ENCODE measurements at places on chromosomes 5 and 9. TPM values are rescaled to one million over a fixed set of nuclear protein-coding genes. Genes with fewer than 3 reads are reported as not detected.
A peak's percentile ranks its signal among the peaks of the same experiment; 100 is the strongest.

DNA sequence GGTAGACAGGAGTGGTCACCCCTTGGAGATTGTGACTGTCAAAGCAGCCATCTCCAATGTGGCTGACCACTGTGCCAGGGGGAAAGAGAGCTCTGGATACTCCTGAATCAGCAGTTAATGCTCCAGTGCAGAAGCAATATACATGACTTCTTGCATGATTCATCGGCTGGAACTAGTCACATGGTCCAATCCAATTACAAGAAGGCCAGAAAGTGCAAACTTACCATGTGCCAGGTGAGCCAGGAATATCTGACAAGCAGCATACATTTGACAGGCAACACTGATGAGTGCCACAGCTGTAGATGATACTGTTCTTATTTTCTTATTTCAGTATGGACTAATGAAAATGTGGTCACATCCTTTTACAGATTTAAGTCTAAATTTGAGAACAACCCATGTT is 440.0 kb upstream of the MPDZ start:
- peak; percentile 37 for DNase-seq

FGD3 gene
- total RNA-seq = 0.41 TPM

DUSP1 gene
- total RNA-seq = 286 TPM

ORM1 gene
- not detected for total RNA-seq

DNA sequence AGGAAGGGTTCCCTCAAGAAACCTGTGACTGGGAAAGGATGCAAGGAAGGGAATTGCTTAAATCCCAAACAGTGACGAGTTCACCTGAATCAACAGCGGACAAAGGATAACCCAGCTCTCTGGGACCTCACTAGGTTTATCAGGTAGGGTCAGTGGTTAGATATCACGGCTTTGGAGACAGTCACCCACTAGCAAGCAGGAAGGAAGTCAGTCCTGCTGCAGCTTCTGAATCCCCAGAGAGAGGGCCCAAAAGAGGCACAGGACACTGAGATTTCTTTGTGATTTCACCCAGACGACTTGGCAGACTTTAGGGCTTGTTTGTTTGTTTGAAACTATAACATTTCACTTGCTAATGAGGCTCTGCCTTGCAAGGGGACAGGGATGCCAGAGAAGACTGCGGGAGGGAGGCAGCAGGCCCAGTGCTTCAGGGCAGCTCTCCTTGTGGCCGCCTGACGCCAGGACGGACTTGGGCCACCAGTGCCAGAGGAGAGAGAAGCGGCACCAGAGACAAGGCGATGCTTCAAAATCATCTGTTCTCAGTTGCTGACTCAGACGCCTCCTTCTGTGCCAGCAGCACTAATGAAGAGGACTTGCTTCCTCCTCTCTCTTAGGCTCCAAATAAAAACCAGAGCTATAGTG is 275.6 kb upstream of the SLC30A5 start:
- DNase-seq = no peak

DNA sequence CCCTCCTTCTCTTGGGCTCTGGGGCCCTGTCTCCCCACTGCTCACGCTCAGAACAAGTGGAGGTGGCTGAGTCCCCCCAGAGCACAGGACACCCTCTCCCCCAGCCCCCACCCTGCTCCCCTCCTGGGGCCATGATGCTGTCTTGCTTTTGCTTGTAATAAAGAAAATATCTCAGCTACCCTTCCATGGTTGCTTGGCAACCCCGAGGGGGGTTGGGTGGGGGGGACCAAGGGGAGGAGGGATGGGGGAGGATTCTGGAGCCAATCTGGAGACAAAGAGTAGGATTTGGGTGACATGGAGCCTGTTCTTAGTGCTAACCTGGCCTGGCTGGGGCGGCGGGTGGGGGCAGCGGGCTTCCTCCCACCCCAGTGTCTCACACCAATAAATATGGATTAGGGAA is 16.1 kb upstream of the CERCAM start:
- DNase-seq = no peak

GRCh38 chr9:83153030-83153429 is 90.1 kb upstream of the RASEF start:
- no peak for DNase-seq

GRCh38 chr9:120900824-120901223 is 23.8 kb upstream of the PHF19 start:
- no peak for DNase-seq

GRCh38 chr9:116555119-116555518 is 132.0 kb upstream of the TRIM32 start:
- DNase-seq = no peak

DNA sequence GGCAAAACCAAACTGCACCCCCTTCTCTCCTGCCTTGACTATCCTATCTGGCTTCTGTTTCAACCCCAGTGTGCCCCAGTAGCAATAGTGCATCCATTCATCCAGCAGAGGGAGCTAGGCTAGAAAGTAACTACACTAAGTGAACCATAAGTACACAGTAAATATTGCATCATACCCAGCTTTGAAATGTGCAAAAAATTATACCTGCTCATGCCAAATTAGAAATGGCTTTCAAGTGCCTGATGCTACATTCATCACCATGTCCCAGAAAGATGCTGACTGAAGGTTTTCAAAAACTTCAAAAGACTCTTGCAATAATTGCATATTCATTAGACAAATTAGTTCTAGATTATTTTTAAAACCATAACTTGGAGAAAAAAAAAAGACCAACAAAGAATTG is 153.5 kb downstream of the PRELID2 start:
- peak; percentile 29 for DNase-seq
